ENCODE measurements at places on chromosomes 6 and 20.
A peak's percentile ranks its signal among the peaks of the same experiment; 100 is the strongest.

- no peak for DNase-seq
Measured at GRCh38 chr6:97422171-97422570, 139.2 kb upstream of the MMS22L start.

- no peak for DNase-seq
Measured at GRCh38 chr6:16398587-16398986, 160.2 kb downstream of the GMPR start.

DNA sequence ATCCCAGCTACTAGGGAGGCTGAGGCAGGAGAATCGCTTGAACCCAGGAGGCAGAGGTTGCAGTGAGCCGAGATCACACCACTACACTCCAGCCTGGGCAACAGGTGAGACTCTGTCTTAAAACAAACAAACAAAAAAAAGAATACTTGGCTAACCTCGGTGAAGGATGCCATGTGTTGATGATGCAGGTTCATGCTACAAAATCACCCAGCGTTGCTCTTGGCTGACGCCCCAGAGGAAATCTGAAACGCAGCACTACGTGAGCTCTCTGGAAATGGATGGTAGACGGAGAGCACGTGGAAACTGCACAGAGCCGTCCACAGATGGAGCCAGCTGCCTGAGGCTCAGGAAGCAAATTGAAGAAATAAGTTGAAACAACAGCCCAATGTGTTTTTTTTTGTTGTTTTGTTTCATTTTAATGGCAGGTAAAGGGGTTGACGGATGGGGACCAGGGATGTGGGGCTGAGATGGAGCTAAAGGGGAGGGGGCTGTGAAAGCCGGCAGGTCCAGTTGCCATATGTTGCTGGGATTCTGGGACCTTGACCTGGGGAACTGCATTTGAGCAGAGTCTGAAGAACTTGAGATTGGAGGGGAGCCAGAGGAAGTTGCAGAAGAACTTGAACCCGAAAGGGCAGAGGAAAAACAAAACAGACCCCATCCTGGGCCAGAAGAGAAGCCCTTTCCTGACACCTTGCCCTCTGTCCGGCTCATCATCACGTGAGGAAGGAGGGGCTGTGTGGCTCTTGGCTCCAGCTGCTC, 12.8 kb upstream of the MANBAL start:
- no peak for DNase-seq

DNA sequence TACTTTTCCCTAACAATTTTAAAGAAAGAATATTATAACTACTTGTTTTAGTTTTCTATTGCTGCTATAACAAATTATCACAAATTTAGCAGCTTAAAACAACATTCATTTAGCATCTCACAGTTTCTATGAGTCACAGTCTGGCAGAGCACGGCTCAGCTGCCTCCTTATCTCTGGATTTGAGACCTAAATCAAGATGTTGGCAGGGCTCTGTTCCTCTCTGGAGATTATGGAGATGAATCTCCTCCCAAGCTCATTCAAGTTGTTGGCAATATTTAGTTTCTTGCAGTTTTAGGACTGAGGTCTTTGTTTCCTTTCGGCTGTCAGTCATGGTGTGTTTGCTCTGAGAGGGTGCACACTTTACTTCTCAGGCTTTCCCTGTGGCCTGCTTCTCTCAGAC, 1065.8 kb upstream of the EYS start:
- no peak for DNase-seq

- no peak for DNase-seq
Measured at GRCh38 chr6:15763837-15764236, 101.0 kb upstream of the DTNBP1 start.

DNA sequence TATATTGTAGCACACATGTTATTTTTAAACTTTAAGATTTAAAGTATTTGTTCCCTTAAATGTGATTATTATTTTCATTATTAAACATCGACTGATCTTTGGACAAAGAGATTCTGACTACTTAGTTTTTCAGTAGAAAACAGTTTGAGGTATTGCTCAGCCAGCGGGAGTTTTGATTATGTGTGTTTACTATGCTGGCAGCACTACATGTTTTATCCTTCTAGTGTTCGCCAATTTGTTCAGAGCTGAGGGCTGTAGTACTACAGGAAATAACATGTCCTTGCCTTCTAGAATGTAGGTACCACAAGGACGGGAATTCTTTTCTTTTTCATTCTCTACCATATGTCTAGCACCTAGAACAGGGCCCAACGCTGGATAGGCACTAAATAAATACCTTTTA, 11.1 kb upstream of the LCA5 start:
- no peak for DNase-seq

- DNase-seq, result no peak
Measured at GRCh38 chr6:51300510-51300909, 481.8 kb downstream of the TFAP2B start.

DNA sequence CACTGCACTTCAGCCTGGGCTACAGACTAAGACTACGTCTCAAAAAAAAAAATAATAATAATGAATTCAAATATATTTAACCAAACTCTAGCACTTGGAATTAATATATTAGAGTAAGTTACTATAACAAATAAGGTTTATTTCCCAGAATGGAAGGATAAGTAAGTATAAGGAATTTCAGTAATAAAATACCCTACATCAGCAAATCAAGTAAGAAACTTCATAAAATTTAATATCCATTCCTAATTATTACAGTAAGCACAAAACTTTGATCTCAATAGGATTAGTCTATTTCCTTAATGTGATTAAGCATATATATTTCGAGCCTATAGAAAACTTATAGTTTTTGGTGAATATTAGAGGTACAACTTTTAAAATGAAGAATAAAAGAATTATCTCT, 36.7 kb upstream of the SDHAF4 start:
- DNase-seq, result no peak

GRCh38 chr20:54469293-54469692, 6.1 kb upstream of the DOK5 start:
- DNase-seq, result no peak

DNA sequence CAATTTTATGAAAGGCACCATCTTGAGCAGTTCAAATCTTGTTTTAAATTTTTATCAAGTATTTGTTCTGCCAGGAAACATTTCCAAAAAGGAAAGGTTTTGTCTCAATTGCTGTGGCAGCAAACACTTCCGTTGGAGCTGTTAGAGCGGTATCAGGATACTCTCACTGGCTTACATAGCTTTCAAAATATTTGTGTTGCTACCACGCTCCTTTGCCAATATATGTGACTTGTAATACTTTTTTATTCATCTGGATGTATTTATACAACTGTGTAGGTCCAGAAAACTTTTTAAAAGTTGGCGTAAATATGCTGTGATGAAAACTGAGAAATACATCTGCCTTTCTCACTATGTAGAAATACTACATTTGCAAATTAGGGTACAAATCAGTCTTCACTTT, 37.8 kb upstream of the NHSL1 start:
- DNase-seq, result no peak

DNA sequence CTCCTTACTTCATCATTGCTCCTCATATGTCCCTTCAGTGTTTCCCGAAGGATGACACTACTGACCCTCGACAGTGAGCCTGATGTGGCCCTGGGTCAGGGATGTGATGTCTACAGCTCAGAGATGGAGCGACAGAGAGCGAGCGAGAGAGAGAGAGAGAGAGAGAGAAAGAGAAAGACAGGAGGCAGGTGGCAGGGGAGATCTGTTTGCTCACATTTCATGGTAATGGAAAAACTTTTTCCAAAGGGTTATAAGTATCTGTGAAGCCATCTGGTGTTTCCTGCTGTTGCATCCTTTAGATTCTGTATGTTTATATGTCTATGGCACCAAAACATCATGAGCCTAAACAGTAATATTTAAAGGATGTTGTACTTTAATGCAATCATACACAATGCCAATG, 77.2 kb downstream of the PPP1R3G start:
- no peak for DNase-seq

GRCh38 chr6:55545791-55546190, 33.2 kb downstream of the HMGCLL1 start:
- no peak for DNase-seq

- no peak for DNase-seq
Measured at GRCh38 chr20:46188866-46189541, 70.9 kb downstream of the CD40 start.

GRCh38 chr6:34154668-34155447, 9.0 kb upstream of the GRM4 start:
- DNase-seq, result peak; percentile 42

Measured in stimulated activated CD8-positive, alpha-beta memory T cell treated with anti-CD3 and anti-CD28 coated beads, Interleukin-12 subunit alpha, Interleukin-12 subunit beta, amount 100 ng/mL, for 4 hours (primary cell).